Activated naive CD4-positive, alpha-beta T cell (primary cell): ENCODE measurements at places on chromosomes 1 and 21.
A peak's percentile ranks its signal among the peaks of the same experiment; 100 is the strongest.

DNA sequence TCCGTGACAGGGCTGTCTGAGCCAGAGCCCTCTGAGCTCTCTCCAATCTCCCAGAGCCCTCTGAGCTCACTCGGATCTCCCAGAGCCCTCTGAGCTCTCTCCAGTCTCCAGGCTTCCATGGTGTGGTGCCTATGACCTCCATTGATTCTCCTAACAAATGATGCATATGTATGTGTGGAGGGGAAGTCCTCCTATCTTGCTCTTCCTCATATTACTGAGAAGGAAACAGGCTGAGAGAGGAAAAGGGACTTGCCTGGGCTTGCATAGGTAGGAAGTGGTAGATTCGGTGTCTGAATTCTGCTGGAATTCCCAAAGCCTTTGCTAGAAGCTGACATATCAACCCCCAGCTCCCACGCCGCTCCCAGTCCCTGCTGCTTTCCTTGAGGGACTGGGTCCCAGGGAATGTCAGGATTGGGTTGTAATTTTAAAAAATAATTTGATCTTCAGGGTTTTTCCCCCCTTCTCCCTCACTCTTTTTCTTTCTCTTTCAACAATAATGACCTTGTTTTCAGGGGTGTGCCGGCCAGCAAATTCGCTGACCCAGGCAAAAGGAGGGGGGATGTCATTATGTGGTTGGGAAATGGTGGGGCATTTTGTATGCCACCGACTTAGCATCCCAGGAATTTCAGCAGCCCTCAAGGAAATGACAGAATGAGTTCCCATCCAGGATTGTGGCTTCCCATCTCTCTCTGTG is 42.3 kb upstream of the RUNX3 start:
- DNase-seq, result no peak

DNA sequence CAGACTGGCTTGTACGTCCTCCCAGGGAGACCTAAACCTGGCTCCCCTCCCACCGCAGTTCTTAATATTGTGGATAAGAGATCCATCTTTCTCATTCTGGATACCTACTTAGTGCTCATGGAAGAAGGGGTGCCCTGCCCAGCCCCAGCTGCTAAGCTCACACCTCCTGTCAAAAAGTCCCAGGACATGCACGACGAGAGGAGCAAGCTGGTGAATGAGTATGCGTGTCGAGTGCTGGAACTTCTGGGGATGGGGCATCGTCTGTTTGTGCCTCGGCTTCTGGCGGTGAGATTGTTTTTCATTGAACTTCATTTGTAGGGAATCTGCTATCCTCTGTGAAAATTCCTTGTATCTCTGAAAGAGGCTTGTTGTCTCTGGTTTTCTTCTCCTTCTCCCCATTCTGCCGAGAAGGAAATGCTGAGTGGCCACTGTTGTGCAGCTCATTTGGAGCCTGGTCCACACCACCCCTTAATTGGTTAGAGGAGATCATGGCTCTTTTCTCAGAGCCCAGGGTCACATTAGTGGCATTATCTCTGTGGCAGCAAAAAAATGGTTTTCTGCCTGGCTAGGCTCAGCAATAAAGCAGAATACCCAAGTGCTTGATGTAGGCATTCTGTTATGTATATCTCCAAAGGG is 199.4 kb upstream of the CACYBP start:
- no peak for DNase-seq

DNA sequence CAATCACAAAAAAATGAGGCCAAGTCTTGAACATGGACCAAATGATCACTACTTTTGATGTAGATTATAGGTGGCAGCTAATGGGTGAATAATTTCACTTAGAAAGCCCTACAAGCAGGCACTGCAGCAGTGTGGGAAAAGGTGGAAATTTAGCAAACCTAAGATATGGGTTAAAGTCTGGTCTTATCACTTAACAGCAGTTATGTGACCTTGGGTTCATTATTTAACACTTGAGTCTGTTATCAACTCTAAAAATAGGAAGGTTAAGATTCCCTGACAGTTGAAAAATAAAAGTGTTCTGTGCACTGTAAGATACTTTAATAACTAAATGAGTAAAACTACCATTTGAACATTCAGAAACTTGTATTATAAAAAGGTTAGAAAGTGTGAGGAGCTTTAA is 47.5 kb downstream of the SSX2IP start:
- DNase-seq, result no peak

- no peak for DNase-seq
Observed at GRCh38 chr1:55684131-55684650, 469.0 kb upstream of the USP24 start.

DNA sequence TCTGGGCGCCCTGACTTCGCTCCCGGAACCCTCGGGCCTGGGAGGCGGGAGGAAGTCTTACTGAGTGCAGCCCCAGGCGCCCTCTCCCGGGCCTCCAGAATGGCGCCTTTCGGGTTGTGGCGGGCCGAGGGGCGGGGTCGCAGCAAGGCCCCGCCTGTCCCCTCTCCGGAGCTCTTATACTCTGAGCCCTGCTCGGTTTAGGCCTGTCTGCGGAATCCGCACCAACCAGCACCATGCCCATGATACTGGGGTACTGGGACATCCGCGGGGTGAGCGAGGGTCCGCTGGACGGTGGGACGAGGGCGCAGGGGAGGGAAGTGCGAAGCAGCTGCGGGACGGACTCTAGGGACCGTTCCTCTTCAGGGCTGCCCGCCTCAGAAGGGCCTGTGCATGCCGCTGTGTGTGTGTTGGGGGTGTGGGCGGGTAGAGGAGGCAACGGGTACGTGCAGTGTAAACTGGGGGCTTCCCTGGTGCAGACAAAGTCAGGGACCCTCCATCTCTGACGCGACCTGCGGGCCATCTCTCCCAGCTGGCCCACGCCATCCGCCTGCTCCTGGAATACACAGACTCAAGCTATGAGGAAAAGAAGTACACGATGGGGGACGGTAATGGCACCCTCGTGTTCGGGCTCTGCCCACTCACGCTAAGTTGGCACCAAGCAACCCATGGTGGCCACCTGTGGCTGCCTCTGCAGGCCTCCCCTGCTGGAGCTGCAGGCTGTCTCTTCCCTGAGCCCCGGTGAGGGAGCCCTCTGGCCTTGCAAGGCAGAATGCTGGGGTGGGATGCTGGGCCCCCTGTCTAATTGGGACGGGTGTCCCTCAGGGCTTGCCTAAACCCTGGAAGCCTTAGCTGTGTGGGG is at the start of gene GSTM1:
TSS of gene GSTM1 (plus strand) at position 177 of the 859 bp plus-strand sequence. CDS start at position 234, 57 bp downstream.
- DNase-seq, result peak; percentile 20

- DNase-seq, result no peak
Observed at GRCh38 chr1:183778045-183778444, 26.9 kb upstream of the RGL1 start.

DNA sequence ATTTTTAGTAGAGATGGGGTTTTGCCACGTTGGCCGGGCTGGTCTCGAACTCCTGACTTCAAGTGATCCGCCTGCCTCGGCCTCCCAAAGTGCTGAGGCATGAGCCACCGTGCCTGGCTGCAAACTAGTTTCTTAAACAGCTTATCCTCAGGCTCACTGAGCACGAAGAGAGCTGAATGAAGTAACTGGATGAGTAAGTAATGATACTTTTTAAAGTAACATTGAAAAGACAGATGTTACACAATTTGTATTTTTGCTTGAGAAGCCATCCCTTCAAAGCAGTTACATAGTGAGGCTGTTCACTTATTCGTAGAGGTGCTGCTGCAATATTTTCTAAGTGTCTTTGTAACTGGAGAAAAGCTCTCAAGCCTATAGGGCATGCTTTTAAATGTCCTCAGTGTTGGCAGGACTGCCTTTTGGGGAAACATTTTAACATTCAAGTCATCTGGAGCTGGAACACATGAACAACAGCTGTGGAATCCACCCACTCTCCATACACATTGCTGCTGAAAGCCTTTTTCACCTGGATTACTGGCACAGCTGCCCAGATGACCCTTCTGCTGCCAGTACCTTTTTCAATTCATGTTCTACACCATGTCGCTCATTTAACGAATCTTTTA is 2.7 kb upstream of the YBX1 start:
- no peak for DNase-seq

DNA sequence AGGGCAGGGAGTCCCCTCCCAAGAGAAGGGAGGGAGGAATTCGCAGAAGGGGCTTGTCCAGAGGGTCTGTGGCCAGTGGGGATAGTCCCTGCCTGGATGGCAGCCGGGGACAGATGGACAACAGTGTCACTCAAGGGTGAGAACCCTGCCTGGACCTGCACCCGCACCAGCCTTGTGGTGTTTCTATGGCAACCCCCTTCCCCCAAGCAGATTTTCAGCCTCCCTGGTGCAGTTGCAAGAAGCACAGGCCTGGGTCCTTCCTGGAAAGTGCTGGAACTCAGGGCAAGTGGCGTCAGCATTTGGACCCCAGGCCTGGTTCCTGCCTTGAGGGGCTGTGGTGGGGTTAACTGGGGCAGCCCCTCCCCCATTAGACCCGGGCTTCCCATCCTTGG is 83.8 kb upstream of the ACTL8 start:
- no peak for DNase-seq

DNA sequence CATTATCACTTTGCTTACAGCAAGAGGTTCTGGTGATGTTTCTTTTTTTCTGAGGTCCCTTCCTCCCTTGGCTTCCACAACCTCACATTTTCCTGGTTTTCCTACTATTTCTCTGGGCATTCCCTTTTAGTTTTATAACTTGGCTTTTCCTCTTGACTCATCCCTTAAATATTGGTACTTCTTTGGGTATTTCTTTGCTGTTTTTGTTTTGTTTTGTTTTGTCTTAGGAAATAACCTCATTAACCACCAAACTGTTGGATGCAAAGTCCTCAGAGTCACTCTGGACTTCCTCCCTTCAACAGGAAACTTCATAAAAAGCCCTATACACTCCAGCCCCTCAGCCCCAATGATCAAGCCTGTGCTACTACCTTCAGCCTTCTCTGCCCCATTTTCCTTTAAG is 211.1 kb downstream of the DUSP10 start:
- no peak for DNase-seq

GRCh38 chr1:21052034-21052433 is 124.7 kb downstream of the EIF4G3 start:
- DNase-seq, result no peak

- no peak for DNase-seq
Observed at GRCh38 chr1:183418696-183419095, 516 bp upstream of the NMNAT2 start.

DNA sequence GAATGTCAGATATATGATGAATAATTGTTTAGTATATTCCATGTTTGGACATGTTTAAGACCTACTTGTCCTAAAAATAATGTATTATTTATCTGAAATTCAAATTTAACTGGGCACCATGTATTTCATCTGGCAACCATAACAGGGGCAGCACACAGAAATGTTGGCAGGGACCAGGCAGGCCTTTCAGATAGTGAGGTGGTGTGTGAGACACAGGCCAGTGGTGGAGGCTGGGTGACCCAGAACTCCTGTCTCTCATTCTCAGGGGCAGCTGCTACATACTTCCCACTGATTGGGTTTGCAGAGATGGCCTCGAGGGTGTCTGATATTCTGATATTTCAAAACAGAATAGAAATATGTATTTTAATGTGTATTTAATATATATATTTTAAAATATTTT is 1.3 kb upstream of the FASLG start:
- no peak for DNase-seq

DNA sequence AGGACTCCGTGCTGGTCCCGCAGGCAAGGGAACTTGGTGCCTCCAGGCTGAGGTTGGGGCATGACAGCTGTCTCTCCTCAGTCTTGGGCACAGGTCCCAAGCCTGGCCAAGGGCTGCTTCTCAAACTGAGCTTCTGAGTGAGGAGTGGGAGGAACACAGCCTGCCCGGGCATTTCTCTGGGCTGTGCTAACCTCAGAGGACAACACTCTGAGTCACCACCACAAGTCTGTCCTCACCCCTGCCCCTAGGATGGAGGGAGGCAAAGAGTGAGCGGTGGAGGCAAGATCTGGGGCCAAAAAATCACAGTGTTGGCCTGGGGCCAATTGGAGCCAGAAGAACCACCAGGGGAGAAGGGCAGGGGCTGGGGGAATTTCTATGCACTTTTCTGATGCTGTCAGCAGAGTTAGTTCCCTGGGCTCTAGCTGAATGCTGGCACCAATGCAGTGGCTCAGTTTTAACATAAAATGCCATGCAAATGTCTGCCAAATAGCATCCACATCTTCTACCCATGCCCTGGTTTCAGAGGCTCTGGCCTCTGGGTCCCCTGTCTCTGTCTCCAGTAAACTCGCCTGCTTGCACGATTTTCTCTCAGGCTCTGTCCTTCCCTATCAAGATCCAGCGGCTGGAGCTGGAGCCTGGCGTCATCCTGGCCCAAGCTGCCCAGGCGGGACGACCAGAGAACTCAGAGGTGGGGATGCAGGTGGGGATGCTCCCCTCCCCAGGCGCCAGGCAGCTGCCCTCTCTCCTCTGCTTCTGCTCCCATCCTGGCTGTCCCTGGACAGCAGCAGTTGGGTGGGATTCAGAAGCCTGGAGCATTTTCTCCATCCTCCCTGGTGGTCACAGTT is 11.0 kb upstream of the CDK18 start:
- no peak for DNase-seq

- DNase-seq, result no peak
Observed at GRCh38 chr1:30381266-30381665, 342.1 kb downstream of the MATN1 start.

DNA sequence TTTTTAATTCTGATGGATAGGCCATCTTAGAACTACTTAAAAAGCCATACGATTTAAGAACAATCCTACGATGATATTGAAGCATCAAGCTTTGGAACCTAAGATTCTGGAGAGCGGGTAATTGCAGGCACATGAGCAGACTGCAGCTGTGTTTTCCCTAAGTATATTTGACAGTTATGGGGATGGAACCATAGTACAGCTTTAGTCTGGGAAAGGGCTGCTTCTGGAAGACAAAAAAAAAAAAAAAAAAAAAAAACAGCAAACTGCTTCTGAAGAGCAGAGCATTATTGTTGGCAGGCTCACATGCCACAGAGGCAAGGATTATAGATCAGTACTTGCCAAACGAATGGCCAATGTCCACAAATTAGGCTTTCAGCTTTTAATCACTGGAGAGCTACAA is 1618.7 kb downstream of the AMY1C start:
- DNase-seq, result no peak

GRCh38 chr1:2198571-2198970 is 4.0 kb upstream of the FAAP20 start:
- DNase-seq, result no peak

- DNase-seq, result no peak
Observed at GRCh38 chr1:248791010-248791409, 34.7 kb downstream of the SH3BP5L start.

DNA sequence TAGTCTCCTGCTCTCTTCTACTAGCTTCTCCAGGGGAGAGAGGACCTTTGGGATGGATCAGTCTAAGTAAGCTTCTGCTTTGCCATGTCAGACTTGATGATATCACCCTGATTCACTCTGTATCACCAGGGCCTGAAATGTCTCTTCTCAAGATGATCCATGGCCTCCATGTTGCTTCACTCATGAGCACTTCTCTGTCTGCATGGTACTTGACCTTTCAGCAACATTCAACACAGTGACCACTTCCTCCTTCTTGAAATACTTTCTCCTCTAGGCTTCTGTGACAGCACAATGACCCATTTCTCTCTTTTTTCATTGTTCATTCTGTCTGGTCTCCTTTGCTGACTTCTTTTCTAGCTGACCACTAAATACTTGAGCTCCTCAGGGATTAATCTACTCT is 35.3 kb upstream of the NGF start:
- DNase-seq, result no peak

- no peak for DNase-seq
Observed at GRCh38 chr1:23591460-23592208, 32.3 kb upstream of the ID3 start.
